Activated T-helper 2 cell treated with anti-CD3 and anti-CD28 coated beads, Interferon-gamma antibody, Interleukin-2, Interleukin-4, amounts not matched to agents 10 μg/mL and 5 μg/mL and 100 μg/mL, durations not matched to agents 14 hours and 24 hours and 36 hours (primary cell): ENCODE measurements at places on chromosomes 5 and 9. TPM values are rescaled to one million over a fixed set of nuclear protein-coding genes. Genes with fewer than 3 reads are reported as not detected.

DNA sequence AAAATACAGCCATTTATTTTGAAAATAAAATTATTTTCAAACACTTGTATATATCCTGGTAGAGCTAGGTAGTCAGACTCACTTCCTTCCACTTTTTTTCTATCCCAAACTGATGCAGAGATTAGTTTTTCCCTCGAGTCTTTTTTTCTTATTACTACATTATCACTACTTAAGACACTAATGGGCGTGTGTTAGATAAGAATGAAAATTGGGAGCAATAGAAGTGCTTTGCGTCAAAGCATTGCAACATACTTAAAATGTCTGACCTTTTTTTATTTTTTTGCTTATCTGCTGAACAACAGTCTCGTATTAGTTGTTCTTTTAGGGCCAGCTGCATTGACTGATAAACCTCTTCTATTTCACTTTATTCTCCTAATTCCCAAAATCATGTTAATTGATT is 1278.7 kb downstream of the CDH12 start:
- no peaks in the 10 kb centered on the region for H3K36me3 ChIP-seq
- H3K27me3 ChIP-seq, result no peaks in the 10 kb centered on the region
- H3K4me3 ChIP-seq, result no peak overlapping the region
- no peak for DNase-seq

DNA sequence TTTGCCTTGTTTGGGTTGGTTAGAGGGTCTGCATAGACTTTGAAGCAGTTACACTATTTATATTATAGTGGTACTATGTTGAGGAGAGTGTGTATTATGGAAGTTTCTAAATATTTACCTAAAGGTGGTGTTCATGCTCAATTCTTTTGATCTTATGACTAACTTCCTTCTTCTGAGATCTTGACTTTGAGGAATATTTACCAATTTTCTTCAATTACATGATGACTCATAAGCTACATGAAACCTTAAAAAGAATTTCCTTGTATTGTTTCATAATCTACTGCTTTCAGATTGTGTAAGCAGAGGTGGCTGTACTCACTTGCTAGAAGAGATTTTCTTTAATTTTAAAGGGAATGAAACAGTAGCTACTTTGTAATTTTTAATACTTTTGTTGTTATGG is 276.1 kb downstream of the TAF11L14 start:
- no peaks in the 10 kb centered on the region for H3K4me1 ChIP-seq
- no peaks in the 10 kb centered on the region for H3K27me3 ChIP-seq
- H3K4me3 ChIP-seq, result no peak overlapping the region
- no peak for DNase-seq
- no peak overlapping the region for H3K27ac ChIP-seq
- no peaks in the 10 kb centered on the region for H3K36me3 ChIP-seq

GRCh38 chr5:78699552-78700153 is 51.1 kb upstream of the LHFPL2 start:
- H3K27ac ChIP-seq, result no peak overlapping the region
- peaks cover 2% of the 10 kb centered on the region for H3K27me3 ChIP-seq
- no peaks in the 10 kb centered on the region for H3K36me3 ChIP-seq

GRCh38 chr9:127567035-127567729 is 44.9 kb upstream of the STXBP1 start:
- no peak overlapping the region for H3K27ac ChIP-seq
- peaks cover 25% of the 10 kb centered on the region for H3K4me1 ChIP-seq
- no peak for DNase-seq
- peak overlapping the region; percentile 78 for H3K4me3 ChIP-seq
- H3K36me3 ChIP-seq, result no peaks in the 10 kb centered on the region

DNA sequence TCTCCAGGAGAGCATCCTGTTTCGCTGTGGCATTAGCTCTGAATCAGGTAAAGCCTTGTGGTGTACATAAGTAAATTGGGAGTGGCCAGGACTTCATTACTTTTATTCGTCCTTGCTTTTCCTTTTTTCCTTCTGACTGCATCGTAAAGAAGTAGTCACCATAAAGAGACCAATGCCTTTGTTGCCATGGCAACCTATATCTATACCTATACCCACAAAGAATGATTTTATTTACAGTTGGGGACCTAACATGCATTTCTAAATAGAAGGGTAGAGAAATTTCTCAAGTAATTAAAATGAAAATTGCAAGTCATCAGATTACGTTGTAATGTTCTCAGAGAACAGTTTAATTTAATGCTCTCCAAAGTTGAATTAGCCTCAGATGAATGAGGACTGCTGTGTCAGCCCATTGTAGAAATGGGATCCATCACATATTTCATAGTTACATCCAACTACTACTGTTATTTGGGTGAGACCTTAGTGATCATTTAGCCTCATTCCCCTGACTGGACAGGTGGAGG is 18.6 kb downstream of the PTCD2 start:
- no peaks in the 10 kb centered on the region for H3K27me3 ChIP-seq
- no peak overlapping the region for H3K27ac ChIP-seq
- H3K36me3 ChIP-seq, result peaks cover 57% of the 10 kb centered on the region
- DNase-seq, result no peak
- no peak overlapping the region for H3K4me3 ChIP-seq

GRCh38 chr9:259405-260404 is 45.0 kb downstream of the DOCK8 start:
- H3K27ac ChIP-seq, result no peak overlapping the region
- no peak for DNase-seq
- H3K4me1 ChIP-seq, result peaks cover 17% of the 10 kb centered on the region
- peaks cover 20% of the 10 kb centered on the region for H3K36me3 ChIP-seq
- no peak overlapping the region for H3K4me3 ChIP-seq
- H3K27me3 ChIP-seq, result peaks cover 13% of the 10 kb centered on the region

- H3K27me3 ChIP-seq, result no peaks in the 10 kb centered on the region
- H3K4me1 ChIP-seq, result no peaks in the 10 kb centered on the region
- H3K4me3 ChIP-seq, result no peak overlapping the region
- peaks cover 99% of the 10 kb centered on the region for H3K36me3 ChIP-seq
These were observed 15.3 kb downstream of the ZNF510 start for GRCh38 chr9:96762568-96762967.

GRCh38 chr5:44983006-44983405 is 174.3 kb downstream of the MRPS30 start:
- no peak overlapping the region for H3K27ac ChIP-seq
- no peaks in the 10 kb centered on the region for H3K27me3 ChIP-seq
- H3K4me1 ChIP-seq, result no peaks in the 10 kb centered on the region
- no peak for DNase-seq
- no peak overlapping the region for H3K4me3 ChIP-seq
- no peaks in the 10 kb centered on the region for H3K36me3 ChIP-seq

DNA sequence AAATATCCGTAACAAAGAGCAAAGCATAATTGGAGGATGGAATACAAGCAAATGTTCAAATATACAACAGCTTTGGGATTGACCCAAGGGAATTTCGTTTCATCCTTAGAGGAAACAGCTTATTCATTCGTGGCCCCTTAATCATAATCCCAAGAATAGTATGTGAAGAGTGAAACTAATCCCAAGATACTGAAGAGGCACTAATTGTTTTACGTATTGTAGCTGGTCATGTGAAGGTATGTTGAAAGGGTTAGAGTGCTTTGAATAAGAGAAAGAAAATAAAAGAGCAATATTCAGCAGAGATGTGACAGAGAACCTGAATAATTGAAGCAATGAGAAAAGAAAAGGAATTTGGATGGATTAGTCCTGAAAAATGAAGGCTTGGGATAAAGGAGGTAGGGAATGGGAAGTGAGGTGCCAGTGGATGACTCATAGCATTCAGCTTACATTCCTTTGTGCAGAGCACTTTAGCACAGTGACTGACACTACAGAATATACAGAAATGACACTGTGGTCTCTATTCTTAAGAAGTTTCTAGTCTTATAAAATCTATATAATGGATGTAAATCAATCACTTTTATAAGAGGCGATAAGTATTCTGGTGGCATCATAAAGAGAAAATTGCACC is 221.9 kb downstream of the TLR4 start:
- H3K4me3 ChIP-seq, result no peak overlapping the region
- no peaks in the 10 kb centered on the region for H3K27me3 ChIP-seq

- no peak overlapping the region for H3K4me3 ChIP-seq
- peaks cover 5% of the 10 kb centered on the region for H3K36me3 ChIP-seq
- H3K27me3 ChIP-seq, result no peaks in the 10 kb centered on the region
- DNase-seq, result no peak
- H3K4me1 ChIP-seq, result peaks cover 5% of the 10 kb centered on the region
These were observed 34.4 kb downstream of the PAM start for GRCh38 chr5:102789469-102789868.

Gene GARIN3
- 0.23 and 0.30 TPM in 2 replicates for total RNA-seq

Gene PCDHGA6
- 0.48 and 0.55 TPM in 2 replicates for total RNA-seq

Gene PRLR
- not detected in 2 replicates for total RNA-seq

Gene PDE4D
- 102 and 106 TPM in 2 replicates for total RNA-seq

Gene BRIX1
- total RNA-seq, result 86.2 and 91.8 TPM in 2 replicates

Gene FBP2
- not detected in 2 replicates for total RNA-seq

Gene WNT8A
- not detected in 2 replicates for total RNA-seq

Gene ASPN
- total RNA-seq, result not detected in 2 replicates

Gene CYLC2
- not detected in 2 replicates for total RNA-seq

Gene ADRA1B
- not detected in 2 replicates for total RNA-seq

Gene PCDHGB4
- total RNA-seq, result 0.28 and 0.34 TPM in 2 replicates

Gene MYO10
- total RNA-seq, result 1.0 and 1.2 TPM in 2 replicates
